ENCODE measurements at places on chromosomes 6 and 20.

DNA sequence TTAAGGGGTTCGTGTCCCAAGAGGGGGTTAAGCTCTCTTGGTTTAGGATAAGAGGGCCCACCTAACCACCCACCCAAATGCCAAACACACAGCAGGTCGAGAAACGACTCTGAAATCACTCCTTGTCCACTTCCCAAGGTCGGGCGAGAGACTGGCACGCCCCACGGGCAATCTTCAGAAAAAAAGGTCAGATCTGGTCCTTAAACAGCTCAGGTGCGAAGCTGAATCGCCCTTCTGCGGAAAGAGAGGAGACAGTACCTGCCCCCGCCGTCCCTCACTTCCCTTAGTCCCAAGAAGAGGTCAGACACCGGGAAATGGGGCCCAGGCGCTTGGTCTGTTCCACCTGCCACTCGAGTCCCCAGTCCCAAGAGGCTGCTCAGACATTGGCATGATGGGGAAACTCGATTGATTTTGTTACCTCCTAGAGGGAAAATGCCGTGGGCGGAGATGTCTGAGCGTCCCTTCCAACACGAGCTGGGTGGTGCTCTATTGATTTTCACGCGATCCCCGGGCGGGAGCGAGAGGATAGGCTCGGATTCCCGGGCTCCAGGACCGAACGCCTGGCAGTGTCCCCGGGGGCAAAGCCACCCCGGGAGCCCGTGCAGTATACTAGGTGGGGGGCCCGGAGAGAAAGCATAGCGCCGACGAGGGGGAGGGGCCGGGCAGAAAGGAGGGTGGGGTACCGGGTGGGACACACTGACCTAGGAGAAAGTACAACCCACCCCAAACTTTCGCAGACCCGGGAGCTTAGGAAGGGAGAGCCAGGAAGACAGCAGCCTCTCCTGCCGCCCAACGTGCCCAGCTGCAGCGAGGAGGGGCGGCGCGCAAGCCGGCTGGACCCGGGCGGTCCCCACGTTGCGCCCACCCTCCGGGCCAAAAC lies 1.1 kb upstream of the SAMD5 start:
- no peak for DNase-seq

DNA sequence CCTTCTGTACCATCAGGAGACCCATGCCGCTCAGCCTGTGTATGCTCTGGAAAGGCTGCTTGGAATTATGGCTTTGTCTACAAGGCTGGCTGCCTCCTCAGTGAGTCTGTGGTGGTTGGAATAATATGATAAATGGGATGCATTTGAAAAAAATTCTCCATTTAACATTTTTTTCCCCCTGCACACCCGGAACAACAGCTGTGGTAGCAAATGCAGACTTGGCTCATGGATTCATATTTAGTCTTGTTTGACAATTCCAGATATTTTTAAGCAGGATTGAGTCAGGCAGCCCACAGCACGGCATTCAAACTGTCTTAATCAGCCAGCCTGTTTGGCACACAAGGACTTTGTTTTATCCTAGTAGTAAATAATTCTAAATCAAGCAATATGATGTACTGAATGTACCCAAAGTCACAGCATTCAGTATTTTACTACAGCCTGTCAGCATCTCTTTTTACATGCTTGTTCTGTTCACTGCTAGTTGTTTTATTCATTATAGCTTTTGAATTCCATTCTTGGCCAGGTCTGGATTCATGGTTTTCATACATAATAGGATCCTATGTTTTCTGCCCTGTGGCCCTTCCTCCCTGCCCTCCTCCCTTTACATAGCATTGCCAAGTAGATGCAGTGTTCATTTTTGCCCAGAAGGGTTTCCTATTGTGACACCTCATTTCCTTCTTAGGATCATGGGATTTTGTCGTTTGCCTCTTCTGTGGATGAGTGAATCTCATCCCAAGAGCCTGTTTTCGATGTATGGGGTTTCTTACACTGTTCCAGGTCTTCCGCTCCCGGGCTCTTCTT lies 68.1 kb downstream of the LRRC1 start:
- no peak for DNase-seq

GRCh38 chr6:163828038-163828795 lies 413.7 kb downstream of the QKI start:
- DNase-seq: no peak

- DNase-seq: no peak
Measured at GRCh38 chr20:2023151-2023550, 29.3 kb upstream of the PDYN start.

DNA sequence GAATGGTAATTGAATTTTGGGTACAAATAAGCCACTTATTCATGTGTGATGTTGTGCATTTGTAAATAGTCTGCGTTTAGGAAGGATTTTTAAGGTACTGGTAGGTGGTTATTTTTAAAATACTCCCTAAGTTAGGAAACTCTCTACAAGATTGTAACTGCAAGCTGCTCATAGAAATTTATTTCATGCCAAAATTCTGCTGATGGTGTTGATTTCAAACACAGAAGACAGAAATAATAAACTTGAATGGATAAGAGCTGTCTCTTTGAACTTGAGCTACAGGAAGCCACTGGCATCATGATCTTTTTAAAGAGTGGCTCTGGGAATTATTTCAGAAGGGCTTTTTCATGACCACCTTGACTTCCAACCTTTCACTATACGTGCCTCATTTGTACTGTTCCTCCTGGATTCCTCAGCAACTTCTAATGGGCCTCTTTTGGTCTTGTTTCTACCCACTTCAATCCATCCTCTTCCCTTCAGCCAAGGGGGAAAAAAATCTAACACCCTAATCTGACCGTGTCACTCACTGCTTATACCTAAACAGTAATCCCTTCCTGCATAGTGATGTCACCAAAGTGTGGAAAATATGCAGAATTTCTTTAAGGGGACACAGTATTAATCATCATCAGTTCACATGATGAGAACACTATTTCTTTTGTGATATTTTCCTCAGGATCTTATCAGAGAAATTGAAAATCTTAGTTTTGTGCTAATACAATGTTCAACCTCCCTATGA lies 113.6 kb downstream of the PFDN4 start:
- DNase-seq: no peak
